ENCODE measurements at places on chromosomes 4 and X.
A peak's percentile ranks its signal among the peaks of the same experiment; 100 is the strongest.

- peak; percentile 31 for DNase-seq
Observed at GRCh38 chr4:80196922-80197573, at the start of gene PRDM8. PRDM8 (plus strand) TSS chr4:80197503; CDS start chr4:80200081, 2,578 bp downstream.

DNA sequence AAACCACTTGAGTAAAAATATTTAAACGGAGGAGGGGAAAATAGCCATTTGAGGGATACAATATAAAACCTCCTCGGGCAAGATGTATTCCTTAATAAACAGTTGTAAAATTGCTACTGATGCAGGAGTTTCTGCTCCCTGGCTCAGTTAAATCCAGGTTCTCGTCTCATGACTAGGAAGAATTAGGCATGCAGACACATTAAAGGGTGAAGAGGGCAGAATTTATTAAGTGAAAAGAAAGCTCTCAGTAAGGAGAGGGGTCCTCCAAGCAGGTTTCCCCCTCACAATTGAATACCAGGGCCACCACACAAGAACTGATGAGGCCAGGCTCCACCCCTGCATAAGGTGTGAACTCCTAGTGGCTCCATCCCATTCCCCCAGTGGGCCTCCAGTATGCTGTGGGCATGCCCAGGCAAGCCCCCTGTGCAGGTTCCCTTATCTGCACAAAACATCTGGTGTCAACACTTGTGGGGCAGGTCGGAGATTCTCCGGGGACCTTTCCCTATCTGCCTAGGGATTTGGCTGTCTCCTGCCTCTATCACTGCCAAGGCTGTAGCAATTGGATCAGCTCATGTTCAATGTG lies 80.4 kb downstream of the HS6ST2 start:
- no peak for DNase-seq

DNA sequence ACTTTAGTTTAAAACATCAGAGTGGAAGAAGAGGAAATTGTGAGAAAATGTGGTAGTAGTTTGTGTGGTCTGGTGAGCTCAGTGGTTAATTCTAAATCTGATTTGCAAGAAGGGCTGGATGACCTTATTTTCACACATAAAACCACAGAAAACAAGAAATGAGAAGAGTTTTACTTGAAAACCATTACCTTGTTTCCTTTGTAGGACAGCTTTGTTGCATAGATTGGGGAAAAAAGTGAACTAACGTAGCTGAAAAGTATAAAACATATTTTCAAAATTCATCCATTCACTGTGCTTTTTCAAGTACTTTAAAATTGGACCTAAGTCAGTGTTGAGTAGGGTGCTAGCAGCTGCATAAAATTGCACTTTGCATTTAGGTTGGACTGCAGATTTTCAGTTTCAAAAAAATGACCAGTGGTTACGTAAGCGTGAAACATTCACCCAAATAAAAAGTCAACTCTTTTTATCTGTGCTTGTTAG lies 211.3 kb downstream of the ARHGAP10 start:
- DNase-seq = no peak

- no peak for DNase-seq
Observed at GRCh38 chr4:155134136-155134535, 74.3 kb upstream of the NPY2R start.

All from stimulated activated naive CD4-positive, alpha-beta T cell treated with Interleukin-2 at 50 U/mL for 16 hours (primary cell).